Caco-2 (cell line): ENCODE measurements at places on chromosomes 7 and 10. TPM values are rescaled to one million over a fixed set of nuclear protein-coding genes. Genes with fewer than 3 reads are reported as not detected.

LRRN3 gene
- total RNA-seq, result 0.68 and 0.77 TPM in 2 replicates

- no peak for DNase-seq
Measured at GRCh38 chr7:38893061-38893460, 15.9 kb downstream of the VPS41 start.

ACSM6 gene
- not detected in 2 replicates for total RNA-seq

GRCh38 chr7:135748770-135749169 is at the start of gene FAM180A:
TSS of gene FAM180A (minus strand) at chr7:135748813. CDS start at chr7:135748580, 233 bp downstream.
- DNase-seq, result no peak

DNA sequence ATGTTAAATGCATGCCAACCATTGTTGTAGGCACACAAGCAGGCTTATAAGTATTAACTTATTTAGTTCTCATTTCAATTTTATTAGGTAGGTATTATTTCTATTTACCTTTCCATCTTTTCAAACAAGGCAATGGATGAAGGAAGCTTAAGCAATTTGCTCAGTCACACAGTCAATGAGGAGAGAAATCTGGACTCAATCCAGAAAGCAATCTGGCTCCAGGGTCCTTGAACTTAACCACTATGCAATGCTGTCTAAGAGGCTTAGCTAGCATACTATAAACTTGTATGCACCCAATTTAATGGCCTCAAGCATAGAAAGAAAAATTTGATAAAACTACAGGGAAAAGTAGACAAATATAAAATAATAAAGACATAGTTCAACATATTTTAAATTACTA is 88.6 kb downstream of the VWDE start:
- no peak for DNase-seq

FEZF1 gene
- total RNA-seq, result not detected in 2 replicates

GRCh38 chr7:37344886-37345579 is 103.6 kb downstream of the ELMO1 start:
- DNase-seq, result no peak

GRCh38 chr7:133705596-133705995 is 421.5 kb upstream of the LRGUK start:
- no peak for DNase-seq

AMPH gene
- not detected in 2 replicates for total RNA-seq

PNLIPRP1 gene
- not detected in 2 replicates for total RNA-seq

GRCh38 chr10:84156768-84157167 is 16.8 kb upstream of the GPR15LG start:
- DNase-seq, result no peak

DNA sequence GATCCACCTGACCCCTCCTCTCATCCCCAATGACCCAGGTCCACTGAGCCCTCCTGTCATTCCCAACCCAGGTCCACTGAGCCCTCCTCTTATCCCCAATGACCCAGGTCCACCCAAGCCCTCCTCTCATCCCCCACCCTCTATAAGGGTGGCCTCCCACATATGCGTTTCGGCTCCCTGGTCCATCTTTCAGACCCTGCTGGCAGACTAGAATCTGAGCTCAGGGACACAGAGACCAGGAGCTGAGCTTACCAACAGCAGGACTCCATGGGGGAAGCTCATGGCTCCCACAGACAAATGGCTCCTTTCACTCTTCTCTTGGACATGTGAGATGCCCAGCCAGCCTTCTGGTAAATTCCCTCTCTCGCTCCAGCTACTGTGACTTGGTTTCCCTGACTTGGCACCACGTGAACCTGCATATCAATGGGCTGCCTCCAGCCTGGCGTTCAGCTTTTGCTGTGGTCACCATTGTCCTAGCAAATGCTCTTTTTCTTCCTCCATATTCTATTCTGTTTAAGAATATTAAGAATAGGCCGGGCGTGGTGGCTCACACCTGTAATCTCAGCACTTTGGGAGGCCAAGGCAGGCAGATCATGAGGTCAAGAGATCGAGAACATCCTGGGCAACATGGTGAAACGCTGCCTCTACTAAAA is 24.8 kb upstream of the INPP5A start:
- DNase-seq, result no peak

- no peak for DNase-seq
Measured at GRCh38 chr10:132068431-132069121, 2.8 kb downstream of the JAKMIP3 start.

DNA sequence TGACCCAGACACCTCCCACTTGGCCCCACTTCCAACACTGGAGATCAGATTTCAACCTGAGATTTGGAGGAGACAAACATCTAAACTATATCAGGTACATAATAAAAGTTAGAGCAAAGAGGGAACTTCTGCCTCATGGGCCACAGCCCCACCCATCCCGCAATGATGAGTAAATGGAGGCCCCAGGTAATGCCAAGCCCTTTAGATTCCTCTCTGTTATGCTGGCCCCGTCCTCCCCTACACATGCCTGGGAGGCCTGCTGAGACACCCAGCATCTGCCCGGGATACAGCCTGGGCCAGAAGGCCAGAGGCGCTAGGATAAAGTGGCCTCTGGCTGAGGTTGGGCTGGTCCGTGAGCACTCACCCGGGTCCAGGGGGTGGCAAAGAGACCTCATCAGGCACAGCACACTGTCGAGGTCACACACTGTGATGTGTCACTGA is 185.5 kb upstream of the SH2B2 start:
- DNase-seq, result no peak

GRCh38 chr10:87656431-87657072 is 3.1 kb upstream of the PAPSS2 start:
- no peak for DNase-seq

- no peak for DNase-seq
Measured at GRCh38 chr7:51080622-51081269, 235.9 kb downstream of the COBL start.

DNA sequence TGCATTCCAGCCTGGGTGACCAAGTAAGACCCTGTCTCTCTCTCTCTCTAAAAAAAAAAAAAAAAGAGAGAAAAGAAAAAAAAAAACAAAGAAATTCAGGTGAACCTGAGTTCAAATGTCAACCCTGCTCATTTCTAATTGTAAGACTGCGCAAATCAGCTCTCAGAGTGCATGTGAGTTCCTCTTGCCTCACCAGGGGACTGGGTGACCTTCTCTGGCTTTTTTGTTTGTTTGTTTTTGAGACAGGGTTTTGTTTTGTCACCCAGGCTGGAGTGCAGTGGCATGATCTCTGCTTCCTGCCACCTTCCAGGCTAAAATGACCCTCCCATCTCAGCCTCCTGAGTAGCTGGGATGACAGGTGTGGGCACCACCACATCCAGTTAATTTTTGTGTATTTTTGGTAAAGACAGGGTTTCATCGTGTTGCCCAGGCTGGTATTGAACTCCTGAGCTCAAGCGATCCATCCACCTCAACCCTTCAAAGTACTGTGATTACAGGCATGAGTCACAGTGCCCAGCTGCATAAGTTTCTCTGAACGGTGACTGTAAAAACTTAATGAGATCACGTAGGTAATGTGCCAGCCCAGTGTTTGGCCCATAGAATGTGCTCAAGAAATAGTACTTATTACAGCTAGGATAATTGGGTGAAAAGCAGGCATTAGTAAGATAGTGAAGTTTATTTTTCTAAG is 45.3 kb upstream of the BAMBI start:
- DNase-seq, result no peak

DNA sequence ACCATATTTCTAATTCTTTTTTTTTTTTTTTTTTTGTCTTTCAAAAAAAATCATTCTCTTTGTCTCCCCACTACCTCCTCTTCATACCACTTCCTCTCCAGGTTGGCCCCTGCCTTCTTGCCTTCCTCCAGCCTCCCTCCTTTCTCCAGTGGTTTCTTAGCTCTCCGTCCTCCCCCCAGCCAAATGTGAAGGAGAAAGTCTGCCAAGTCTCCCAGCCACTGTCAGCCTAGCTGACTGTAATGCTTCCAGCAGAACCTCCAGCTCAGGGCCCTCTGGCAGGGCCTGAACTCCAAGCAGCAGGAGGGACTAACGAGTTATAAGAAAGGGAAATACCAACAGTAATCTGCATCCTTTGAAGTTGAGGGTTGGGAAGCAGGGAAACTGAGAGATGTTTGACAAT is 35.5 kb upstream of the BICC1 start:
- DNase-seq, result no peak

DNA sequence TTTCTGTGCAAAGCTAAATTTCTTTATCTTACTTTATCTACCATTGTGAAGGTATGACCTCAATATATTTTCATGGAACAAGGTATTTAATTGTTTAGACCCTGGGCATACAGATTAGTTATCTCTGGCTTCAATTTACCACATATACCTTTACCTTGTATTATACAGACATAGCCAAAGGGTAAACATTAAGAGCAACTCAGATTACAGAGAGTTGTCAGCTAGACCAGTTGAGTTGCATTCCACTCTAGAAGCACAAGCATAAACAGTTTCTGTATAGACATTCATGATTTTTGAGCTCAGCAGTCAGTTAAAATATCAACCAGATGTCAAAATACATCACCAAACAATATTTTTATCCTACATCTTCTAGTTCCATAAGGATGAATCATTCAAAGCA is 857.3 kb upstream of the ZWINT start:
- no peak for DNase-seq

GRCh38 chr10:74008212-74008731 is 10.4 kb downstream of the VCL start:
- DNase-seq, result no peak

CTAGE6 gene
- not detected in 2 replicates for total RNA-seq
